ENCODE measurements at places on chromosomes 1 and 21.
A peak's percentile ranks its signal among the peaks of the same experiment; 100 is the strongest.

DNA sequence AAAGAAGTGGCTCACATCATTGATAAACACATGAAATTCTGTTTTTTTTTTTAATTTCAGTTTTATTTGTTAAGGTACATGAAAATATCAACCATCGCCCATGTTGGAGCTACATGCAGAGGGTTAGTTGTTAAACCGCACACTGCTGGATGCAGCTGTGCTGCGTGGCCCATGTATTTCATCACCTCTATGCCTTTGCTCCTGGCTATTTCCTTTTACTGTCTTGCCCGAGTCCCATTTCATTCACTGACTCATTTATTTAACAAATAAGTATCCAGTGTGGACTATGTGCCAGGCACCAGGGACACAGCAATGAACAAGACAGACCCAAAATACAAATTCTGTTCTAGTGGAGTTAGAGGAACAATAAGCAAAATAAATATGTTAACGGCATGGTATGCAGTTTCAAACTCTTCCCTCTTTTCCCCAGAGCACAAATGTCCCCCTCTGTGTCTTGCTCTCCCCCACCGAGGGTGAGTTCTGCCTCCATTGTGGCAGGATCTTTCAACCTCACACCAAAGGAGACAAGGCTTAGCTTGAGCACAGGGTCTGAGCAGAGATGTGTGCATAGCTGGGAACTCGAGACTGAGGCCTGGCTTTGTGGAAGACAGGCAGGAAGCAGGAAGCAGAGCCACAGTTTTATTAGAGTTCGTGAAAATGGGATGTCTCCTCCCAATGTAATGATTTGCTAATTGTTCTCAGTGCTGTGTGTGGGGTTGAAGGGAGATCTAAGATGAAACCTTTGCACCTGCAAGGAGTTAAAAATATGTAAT lies 44.6 kb downstream of the MAN1C1 start:
- no peak for DNase-seq

DNA sequence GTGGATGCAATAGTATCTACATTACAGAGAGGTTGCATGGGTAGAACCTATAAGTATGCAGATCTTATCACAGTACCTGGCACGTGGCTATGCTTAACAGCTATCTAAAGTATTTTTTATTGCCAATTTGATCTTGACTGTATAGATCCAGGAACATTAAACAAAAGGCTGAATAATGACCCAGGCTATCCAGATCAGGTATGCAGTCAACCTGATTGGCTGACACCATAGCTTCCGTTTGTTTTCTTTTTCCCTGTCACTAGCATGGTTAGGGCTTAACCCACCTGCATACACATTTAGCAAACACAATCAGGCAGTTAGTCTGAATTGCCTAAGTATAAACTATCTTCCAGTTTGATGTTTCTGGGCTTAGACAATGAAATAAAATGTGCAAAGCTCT lies 264.9 kb upstream of the PLXNA2 start:
- no peak for DNase-seq

GRCh38 chr1:29821605-29822004 lies 585.3 kb downstream of the PTPRU start:
- no peak for DNase-seq

GRCh38 chr1:10171105-10171767 lies 39.1 kb upstream of the KIF1B start:
- no peak for DNase-seq

DNA sequence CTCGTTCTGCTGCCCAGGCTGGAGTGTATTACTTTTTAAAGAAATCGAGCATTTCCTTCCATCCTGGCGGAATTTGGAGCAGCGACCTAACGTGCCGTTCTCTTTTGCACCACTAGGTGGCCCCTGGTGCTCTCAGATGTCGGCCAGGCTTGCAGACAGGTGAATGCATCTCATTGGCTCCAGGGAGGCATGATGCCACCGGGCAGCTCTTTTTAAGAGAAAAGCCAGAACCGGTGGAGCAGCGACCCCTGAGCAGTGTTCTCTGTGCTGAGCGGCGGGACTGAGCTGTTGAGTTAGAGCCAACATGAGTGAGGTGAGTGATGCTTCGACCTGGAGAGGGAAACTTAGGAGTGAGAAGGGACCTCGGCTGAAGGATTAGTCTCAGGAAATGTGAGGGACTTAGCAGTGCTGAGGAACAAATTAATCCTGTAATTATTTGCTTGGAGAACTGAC lies at the start of gene PCP4:
Gene PCP4, plus strand, starts transcription at position 241 of the 453 bp plus-strand sequence. Its CDS starts 64 bp downstream, at position 305.
- DNase-seq = no peak

DNA sequence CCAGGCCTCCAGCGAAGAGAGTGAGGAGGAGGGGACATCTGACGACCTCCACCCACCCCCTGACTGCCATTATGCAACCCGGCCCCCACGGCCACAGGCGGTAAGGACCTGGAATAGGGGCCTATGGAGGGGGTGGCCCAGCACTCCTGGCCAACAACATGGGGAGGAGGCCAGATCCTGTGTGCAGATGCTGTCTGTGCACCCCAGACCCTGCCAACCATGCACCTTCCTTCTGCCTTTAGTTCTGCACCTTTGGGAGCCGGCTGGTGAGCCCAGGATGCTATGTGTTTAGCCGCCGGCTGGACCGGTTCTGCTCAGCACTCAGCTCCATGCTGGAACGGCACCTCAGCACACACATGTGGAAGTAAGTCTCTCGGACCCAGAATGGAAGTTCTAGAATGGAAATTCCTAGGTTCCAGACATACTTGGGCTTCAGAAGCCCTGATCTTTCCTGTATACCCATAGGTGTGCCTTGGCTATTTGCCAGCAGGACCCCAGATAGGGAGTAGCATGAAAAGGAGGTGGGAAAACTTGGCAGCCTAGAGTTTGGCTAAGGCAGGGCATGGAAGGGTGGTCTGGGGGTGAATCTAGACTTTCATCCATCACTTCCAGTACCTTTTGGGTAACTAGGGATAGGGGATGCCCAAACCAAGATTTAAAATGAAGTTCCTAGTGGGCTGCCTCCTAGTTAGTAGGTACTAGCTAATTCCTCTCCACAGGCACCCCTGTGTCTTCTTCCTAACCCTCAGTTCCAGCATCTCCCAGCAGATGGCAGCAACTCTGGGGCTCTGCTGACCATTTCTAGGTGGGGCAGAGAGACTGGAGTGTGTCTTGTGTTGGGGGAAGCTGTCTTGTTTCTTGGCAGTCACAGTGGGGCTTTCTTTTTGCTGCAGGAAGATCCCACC lies 3.6 kb upstream of the CYB561D1 start:
- DNase-seq = peak; percentile 56

GRCh38 chr1:107480548-107481415 lies 339.9 kb downstream of the NTNG1 start:
- no peak for DNase-seq

- no peak for DNase-seq
Observed at GRCh38 chr1:229066591-229066990, 204.3 kb upstream of the RAB4A start.

Measured in activated CD4-positive, CD25-positive, alpha-beta regulatory T cell (primary cell).